ENCODE measurements at places on chromosomes 16 and 17.

DNA sequence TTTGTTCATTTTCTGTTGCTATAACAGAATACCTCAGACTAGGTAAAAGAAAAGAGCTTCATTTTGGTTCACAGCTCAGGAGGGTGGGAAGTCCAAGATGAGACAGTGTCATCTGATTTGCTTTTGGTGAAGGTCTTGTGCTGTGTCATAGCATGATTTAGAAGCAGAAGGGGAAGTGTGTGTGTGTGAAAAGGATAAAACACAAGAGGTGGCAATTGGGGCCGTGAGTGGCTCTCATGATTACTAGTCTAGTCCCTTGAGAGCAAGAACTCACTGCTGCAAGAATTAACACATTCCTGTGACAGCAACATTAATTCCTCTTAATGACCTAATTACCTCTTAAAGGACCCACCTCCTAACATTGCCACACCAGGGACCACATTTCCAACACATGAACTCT, 8.3 kb downstream of the SLC35G3 start:
- H3K36me3 ChIP-seq, result no peaks in the 10 kb centered on the region
- H3K4me3 ChIP-seq, result no peak overlapping the region
- peaks cover 7% of the 10 kb centered on the region for H3K27me3 ChIP-seq
- H3K4me1 ChIP-seq, result no peaks in the 10 kb centered on the region
- H3K27ac ChIP-seq, result no peak overlapping the region

DNA sequence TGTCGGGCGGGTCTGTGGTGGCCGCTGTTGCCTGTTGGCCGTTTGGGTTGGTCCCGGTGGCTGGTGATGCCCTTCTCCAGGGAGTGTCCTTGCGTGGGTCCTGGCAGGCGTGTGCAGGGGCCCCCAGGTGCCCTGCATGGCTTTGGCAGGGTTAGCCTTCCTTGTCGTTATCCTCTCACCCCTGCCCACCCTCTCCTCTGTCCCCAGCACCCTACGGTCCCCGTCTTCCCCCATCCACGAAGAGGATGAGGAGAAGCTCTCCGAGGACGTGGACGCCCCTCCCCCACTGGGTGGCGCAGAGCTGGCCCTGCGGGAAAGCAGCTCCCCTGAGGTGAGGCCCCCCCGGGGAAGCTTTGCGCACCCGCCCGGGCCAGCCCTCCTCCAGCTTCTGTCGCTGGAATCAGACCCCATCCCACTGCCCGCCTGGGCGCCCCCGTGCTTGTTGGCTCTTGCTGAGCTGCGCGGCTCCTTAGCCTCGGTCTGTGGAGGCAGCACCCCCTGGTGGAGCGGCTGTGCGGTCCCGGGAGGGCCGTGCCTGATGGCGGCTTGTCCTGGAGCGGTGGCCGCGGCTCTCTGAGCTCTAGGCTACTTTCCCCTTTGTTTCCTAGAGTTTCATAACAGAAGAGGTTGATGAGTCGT, 10.6 kb upstream of the NUDT16L1 start:
- H3K36me3 ChIP-seq, result peaks cover 73% of the 10 kb centered on the region
- H3K27me3 ChIP-seq, result no peaks in the 10 kb centered on the region
- no peak overlapping the region for H3K4me3 ChIP-seq
- peaks cover 23% of the 10 kb centered on the region for H3K4me1 ChIP-seq

DNA sequence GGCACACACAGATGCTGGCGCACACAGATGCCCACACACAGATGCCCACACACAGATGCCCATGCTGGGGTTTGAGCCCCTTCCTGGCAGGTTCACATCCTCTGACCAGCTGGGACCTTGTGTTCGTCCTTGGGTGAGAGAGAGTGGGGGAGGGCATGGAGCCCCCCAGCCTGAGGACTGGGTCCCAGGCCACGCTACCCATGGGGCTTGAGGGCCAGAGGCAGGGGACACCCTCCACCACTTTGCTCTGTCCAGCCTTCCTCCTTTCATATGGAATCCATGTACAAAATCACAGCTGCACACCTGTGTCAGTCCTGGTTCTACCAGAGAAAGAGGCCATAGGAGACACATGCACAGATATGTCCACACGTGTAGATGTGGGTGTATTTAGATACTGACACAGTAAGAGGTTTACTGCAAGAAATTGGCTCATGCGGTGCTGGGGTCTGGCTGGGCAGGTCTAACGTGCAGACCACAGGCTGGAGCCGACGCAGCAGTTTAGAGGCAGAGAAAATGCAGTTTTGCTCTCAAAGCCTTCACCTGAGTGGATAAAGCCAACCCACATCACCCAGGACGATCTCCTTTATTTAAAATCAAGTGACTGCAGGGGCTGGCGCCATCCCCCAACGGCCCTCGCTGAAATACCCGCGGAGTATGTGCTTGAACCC, 10.8 kb downstream of the SLC22A31 start:
- H3K27ac ChIP-seq, result no peak overlapping the region
- H3K4me1 ChIP-seq, result peaks cover 22% of the 10 kb centered on the region
- H3K36me3 ChIP-seq, result no peaks in the 10 kb centered on the region
- DNase-seq, result no peak
- H3K4me3 ChIP-seq, result no peak overlapping the region
- H3K27me3 ChIP-seq, result peaks cover 15% of the 10 kb centered on the region

DNA sequence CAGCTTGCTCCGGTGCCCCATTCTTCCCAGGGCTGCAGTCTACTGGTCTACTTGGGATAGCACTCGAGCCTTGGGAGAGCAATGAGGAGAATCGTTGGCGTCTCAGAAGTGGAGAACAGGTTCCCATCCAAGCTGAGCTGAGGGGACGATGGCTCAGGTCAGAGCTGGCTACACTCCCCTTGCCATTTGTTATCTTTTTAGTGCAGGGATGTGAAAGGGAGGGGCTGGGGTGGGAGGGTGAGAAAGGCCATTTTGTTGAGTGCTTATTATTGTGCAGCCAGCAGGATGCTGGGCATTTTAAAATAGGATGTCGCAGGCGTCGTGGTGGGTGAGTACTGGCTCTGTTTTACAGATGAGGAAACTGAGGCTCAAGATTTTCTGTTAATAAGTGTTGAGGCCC, 410.8 kb downstream of the SNX29 start:
- no peaks in the 10 kb centered on the region for H3K27me3 ChIP-seq
- H3K36me3 ChIP-seq, result no peaks in the 10 kb centered on the region

DNA sequence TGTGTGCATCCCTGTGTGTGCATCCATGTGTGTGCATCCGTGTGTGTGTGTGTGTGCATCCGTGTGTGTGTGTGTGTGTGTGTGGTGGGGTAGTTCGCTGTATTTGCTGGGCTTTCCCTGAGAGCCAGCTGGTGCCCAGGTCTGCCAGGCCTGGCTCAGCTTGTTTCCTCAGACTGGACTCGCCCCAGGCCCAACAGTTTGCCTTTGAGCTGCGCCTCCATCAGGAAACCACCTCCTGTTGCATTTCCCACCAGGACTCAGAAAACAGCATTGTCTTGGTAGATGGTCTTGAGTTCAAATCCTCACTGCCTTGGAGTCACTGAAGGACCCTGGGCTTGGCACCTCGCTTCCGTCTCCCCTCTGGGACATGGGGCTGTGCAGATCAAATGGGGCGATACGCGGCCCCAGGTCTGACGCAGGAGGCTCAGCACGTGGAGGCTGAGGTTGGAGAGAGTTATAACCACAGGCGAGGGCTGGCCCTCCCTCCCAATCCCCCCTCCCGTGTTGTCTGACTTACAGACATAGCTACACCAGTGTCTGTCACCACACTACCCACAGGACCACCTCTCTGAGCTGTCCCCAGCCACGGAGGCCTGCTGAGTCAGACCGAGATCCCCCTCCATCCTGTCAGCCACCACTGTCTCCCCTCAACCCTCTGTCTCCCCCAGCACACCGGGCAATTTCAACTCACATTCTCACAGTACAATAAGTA, 4.7 kb downstream of the ITGAE start:
- H3K27me3 ChIP-seq, result no peaks in the 10 kb centered on the region
- no peak overlapping the region for H3K27ac ChIP-seq
- H3K36me3 ChIP-seq, result no peaks in the 10 kb centered on the region
- H3K4me1 ChIP-seq, result no peaks in the 10 kb centered on the region

- no peak for DNase-seq
- H3K4me1 ChIP-seq, result peaks cover 33% of the 10 kb centered on the region
- H3K27me3 ChIP-seq, result no peaks in the 10 kb centered on the region
- H3K4me3 ChIP-seq, result no peak overlapping the region
- peaks cover 50% of the 10 kb centered on the region for H3K36me3 ChIP-seq
These were observed 27.1 kb downstream of the PMP22 start for GRCh38 chr17:15238057-15238456.

DNA sequence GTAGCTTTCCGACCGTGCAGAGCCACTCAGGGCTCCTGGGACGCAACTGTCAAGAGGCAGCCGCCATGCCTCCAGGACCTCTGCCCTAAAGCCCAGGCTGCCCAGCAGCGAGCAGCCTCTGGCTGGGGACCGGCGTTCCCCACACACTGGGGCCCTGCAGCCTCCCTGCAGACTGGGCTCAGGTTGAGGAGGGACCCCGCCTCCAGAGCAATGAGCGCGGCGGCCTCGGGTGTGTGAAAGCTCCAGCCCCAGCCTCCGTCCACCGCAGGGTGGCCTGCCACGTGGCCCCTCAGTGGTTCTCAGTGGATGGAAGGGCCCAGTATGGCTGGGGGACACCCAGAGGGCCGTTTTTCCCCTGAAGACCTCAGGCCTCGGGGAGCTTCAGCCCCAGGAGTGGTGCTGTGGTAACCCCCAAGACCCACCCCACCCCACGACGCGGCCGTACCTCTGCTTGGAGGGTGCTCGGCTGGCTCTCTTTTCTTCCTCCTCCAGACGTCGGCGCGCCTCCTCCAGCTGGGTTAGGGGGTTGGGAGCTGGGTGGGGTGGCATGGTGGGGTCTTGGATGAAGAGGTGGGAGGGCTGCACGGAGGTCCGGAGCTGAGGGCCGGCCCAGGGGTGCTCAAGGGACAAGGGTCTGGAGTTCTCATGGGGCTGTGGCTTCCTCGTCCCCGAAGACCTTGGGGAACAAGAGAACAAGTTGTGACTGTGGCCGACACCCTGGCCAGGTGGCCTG, 10.2 kb downstream of the PDIA2 start:
- no peak for DNase-seq
- peaks cover 78% of the 10 kb centered on the region for H3K36me3 ChIP-seq
- no peaks in the 10 kb centered on the region for H3K4me1 ChIP-seq
- no peaks in the 10 kb centered on the region for H3K27me3 ChIP-seq
- H3K27ac ChIP-seq, result no peak overlapping the region

GRCh38 chr16:4837733-4838501, 9.2 kb downstream of the GLYR1 start:
- DNase-seq, result no peak
- H3K27ac ChIP-seq, result no peak overlapping the region
- peaks cover 79% of the 10 kb centered on the region for H3K36me3 ChIP-seq

GRCh38 chr16:30358990-30359870, 4.1 kb upstream of the CD2BP2 start:
- H3K36me3 ChIP-seq, result peaks cover 70% of the 10 kb centered on the region
- no peak overlapping the region for H3K4me3 ChIP-seq
- peaks cover 26% of the 10 kb centered on the region for H3K4me1 ChIP-seq
- DNase-seq, result no peak
- H3K27ac ChIP-seq, result no peak overlapping the region

DNA sequence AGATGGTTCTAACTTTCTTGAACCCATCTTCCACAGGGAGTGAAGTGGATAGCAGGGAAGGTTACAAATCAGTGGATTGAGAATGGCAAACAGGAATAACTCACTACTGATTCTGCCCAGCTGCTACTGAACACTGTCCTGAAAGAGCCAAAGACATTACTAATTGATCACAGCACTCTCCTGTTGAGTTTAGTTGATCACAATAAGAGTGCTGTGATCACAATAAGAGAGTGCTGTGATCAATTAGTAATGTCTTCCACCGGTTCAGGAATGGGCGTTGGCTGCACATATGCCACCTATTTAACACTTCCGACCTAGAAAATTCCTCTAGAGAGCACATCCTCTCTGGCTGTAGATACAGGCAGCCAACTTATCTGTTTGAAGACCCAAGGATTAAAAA, 11.4 kb downstream of the CFAP97D1 start:
- no peak overlapping the region for H3K4me3 ChIP-seq
- no peak overlapping the region for H3K27ac ChIP-seq
- H3K36me3 ChIP-seq, result no peaks in the 10 kb centered on the region
- H3K27me3 ChIP-seq, result no peaks in the 10 kb centered on the region
- H3K4me1 ChIP-seq, result peaks cover 14% of the 10 kb centered on the region
- DNase-seq, result no peak

GRCh38 chr17:78434455-78435329, 56.2 kb downstream of the PGS1 start:
- DNase-seq, result no peak
- H3K27ac ChIP-seq, result no peak overlapping the region
- H3K4me1 ChIP-seq, result no peaks in the 10 kb centered on the region
- peaks cover 7% of the 10 kb centered on the region for H3K27me3 ChIP-seq
- peaks cover 4% of the 10 kb centered on the region for H3K36me3 ChIP-seq
- H3K4me3 ChIP-seq, result no peak overlapping the region

DNA sequence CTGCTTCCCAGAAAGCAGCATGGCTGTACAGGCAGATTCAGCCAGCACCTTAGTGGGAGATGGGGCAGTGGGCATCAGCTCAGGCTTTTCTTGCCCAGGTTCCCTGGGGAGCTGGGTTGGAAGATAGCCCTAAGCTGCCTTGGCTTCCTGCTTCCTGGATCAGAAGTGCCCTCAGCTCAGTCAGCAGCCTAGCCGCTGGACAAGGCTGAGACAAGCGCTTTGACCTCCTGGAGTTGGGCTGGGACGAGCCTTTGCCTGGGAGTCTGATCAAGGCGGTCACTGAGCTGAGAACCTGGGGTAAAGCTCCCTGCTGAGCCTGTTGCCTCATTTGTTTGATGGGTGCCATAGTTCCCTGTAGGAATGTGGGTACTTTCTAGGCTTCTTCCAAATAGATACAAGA, 190.0 kb downstream of the RAB11FIP4 start:
- H3K4me1 ChIP-seq, result peaks cover 41% of the 10 kb centered on the region
- peaks cover 9% of the 10 kb centered on the region for H3K36me3 ChIP-seq
- DNase-seq, result no peak
- no peaks in the 10 kb centered on the region for H3K27me3 ChIP-seq

DNA sequence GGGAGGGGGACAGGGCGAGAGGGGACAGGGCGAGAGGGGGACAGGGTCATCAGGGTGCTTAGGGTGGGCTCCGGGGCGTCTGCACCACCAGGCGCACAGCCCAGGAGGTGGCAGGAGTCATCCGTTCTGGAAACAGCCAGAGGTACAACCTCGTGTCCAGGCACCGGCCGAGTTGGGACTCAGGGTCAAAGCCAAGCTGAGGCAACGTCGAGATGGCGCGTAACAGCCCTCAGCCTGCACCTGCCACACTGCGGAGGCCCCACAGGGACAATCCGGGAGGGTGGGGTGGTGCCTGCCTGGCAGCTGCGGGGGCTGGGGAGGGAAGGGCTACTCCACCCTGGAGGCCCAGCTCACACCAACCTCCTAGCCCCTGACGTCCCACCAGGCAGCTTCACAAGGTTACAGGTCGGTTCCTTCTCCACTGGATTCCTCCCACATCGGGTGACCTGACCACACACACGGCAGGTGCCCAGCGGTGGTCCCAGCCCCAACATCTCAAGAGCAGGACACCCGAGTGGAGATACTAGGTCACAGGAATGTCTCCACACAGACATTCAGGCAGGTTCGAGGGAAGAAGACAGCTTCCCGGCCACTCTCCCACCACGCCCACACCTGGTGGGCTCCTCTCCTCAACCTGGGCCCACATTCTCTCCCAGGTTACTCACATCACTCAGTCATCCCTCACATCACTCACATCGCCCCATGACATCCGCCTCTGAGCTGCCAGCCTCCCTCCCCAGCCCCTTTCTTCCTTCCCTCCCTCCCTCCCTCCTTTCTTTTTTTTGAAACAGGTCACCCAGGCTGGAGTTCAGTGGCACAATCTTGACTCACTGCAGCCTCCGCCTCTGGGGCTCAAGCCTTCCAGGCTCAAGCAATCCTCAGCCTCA, 47.3 kb downstream of the RPH3AL start:
- H3K4me3 ChIP-seq, result no peak overlapping the region
- H3K36me3 ChIP-seq, result no peaks in the 10 kb centered on the region
- no peak for DNase-seq
- no peaks in the 10 kb centered on the region for H3K27me3 ChIP-seq
- peaks cover 10% of the 10 kb centered on the region for H3K4me1 ChIP-seq
- H3K27ac ChIP-seq, result no peak overlapping the region

All from suprapubic skin (tissue), 4 donors.